ENCODE measurements at places on chromosomes 1 and 21.

- no peak for DNase-seq
Measured at GRCh38 chr1:5551274-5551975, 440.8 kb downstream of the NPHP4 start.

DNA sequence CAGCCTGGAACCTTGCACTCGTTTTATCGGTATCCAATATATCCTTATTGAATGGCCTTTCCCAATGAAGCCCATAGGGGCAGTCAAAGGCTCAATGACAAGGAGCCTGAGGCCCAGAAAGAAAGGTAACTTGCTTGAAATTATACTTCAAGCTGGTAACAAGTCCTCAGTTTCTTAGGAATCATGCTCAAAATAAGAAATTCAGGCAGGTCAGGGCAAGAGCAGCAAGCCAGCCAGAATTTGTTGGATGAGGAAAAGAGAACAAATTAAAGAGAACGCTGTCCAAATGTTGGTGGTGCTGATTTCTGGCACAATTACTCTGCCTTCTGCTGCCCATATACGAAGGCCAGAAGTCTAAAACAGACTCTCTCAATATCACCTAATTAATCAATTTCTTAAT is 77.6 kb downstream of the DDX20 start:
- DNase-seq = no peak

- no peak for DNase-seq
Measured at GRCh38 chr1:166925810-166926478, 49.4 kb downstream of the ILDR2 start.

GRCh38 chr1:111448482-111448917 is 556 bp downstream of the WDR77 start:
- DNase-seq = no peak

DNA sequence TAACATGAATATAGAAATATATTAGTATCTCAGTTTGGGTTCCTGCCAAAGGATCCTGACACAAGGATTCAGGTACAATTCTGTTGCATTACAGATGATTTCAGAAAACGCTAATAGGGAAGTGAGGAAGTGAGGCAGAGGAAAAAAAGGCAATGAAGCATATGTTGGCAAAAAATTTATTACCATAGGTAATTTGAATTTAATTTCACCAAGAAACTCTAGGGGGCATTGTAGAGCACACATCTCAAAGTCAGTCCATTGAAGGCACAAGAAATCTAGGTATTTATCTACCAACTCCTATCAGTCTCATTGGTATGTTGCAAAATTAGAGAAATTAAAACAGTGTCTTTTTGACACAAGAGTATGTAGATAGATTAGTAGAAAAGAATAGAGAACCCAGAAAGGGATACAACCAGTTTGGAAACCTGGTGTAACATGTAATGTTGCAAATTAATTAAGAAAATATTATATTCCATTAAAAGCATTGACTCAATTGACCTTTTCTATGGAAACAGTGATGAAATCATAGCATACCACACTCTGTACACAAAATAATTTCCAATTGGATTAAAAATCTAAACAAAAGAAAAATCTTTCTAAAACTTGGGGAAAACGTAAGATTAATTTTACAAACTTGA is 104.9 kb upstream of the SNX7 start:
- no peak for DNase-seq

DNA sequence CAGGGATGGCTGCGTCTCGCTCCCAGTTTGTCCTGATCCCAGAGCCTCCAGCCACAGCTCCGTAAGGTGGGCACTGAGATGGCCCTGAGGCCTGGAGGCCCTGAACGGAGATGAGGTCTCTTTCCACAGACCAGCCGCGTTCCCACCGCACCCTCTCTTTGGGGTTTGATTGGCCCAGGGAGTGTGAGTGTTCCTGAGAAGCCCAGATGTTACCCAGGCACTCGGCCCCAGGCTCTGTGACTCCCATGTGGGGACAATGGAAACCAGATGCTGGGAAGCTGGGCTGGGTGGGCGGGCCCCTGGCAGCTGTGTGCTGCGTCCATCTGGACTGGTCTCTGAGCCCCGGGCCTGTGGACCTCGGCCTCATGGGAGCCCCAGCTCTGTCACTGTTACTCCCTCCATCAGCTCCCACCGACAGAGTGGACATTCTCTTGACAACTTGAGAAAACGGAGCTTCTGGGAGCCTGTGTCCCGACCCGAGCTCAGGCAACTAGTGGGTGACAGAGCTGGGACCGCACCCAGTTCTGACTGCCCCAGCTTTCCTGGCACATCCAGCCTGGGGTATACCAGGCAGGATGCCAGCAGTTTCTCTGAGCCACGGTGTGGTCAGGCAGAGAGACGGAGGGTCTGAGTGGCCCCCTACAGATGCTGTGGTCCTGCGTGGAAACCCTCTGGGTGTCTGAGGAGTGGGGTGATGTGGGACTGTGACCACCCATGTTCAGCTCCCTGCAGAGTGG is 9.8 kb upstream of the COL6A1 start:
- DNase-seq = peak; percentile 87

DNA sequence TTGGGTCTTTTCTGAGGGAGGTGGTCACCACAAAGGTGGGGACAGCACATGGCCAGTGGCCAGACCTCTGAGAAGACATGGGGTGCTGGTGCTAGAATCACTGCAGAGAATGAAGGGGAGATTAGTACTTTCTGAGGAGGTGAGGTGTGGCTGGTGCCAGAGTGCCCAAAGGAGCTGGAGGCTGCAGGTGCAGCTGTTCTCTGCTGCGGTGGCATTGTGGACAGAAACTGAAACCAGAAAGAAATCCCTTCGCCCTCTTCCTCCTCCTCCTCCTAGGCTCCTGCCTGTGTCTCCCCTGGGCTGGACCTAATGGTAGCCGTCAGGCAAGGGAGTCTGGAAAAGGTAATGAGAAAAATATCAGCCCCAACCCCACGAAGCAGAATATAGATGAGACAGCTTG is 261.7 kb downstream of the TM2D1 start:
- DNase-seq = no peak

DNA sequence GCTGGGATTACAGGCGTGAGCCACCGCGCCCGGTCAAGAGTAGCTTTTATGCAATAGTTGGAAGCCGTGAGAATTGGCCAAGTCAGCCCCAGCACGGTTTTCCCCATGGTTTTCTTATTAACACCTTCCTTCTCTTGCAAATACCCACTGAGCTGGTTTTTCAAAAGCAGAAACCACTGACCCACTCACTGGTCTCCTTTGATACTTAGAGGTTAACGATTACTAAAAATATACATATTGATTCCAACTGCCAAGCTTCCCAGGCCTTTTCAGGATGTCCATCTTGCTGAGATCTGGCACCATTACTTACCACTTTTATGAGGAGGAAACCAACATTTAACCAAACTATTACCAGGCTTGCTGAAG is 25.9 kb upstream of the TARDBP start:
- DNase-seq = no peak

- no peak for DNase-seq
Measured at GRCh38 chr21:42188663-42189062, 30.3 kb upstream of the ABCG1 start.

DNA sequence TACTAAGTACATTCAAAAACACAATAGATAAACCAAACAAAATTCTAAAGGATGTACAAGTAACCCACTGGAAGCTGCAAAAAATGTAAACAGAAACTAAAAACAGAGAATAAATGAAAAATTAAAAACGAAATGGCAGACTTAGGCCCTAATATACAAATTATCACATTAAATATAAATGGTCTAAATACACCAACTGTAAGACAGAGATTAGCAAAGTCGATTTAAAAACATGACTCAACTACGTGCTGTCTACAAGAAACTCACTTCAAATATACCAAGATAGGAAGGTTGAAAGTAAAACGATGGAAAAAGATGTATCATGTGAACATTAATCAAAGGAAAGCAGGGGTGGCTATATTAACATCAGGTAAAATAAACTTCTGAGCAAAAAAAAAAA is 23.1 kb downstream of the SLC19A1 start:
- no peak for DNase-seq

GRCh38 chr1:1435106-1435903 is at the start of gene VWA1:
Gene VWA1 (plus strand): TSS chr1:1435690. CDS start chr1:1435749, 59 bp downstream.
- DNase-seq = peak; percentile 87

- no peak for DNase-seq
Measured at GRCh38 chr21:10640446-10640845, 119.1 kb downstream of the TPTE start.

GRCh38 chr1:51915951-51916350 is 37.4 kb upstream of the NRDC start:
- no peak for DNase-seq

DNA sequence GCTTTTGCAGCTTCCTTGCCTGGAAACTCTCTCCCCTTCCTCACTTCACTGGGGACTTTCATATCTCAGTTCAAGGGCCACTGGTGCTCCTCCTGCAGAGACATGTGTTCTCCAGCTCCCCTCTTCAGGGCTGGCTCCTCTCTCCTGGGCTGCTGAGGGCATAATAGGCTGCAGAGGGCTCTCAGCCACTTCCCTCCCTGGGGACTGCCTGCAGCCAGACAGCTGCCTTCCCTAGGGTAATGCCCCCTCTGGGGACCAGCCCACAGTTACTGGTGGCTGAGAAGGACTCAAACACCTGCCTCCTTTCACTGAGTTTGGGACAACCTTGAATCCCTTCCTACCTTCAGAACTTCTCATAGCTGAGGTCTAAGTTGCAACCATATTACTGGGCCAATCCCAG is 104.8 kb upstream of the POU3F1 start:
- no peak for DNase-seq

- peak; percentile 52 for DNase-seq
Measured at GRCh38 chr1:165288350-165289120, 68.0 kb downstream of the LMX1A start.

GRCh38 chr1:67559222-67559700 is 125.7 kb upstream of the GADD45A start:
- peak; percentile 58 for DNase-seq

DNA sequence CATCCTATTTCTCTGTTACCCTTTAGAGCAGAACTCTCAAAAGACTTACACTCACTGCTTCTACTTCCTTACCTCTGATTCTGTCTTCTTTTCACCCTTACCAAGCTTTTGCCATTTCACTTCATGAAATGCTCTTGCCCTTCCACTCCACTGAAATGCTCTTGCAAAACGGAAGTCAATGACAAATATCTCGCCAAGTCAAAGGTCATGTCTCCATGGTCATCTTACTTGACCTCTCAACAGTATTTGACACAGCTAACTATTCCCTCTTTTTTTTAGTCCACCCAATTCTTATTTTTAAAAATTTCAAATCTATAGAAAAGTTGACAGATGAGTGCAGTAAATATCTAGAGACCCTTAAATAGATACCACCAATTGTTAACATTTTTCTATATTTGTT is 107.7 kb downstream of the OLFML2B start:
- DNase-seq = no peak

DNA sequence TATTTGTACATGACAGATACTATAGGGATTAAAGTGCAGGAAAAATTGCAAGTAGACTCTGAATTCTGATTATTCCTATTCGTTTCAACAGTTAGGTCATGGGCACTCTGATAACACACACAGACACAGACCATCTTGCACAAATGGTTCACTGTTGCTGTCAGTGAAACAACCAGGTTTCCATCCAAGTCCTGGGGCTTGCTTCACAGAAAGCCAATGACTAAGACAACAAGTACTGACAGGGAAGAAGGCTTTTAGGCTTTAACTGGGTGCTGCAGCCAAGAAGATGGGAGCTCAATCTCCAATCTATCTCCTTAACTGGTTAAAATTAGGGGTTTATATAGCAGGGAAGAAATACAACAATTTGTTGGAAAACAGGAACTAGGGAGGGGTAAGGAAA is 57.6 kb downstream of the RIMS3 start:
- DNase-seq = no peak

- no peak for DNase-seq
Measured at GRCh38 chr1:152599934-152600333, at the start of gene LCE3C. Gene LCE3C (plus strand): TSS chr1:152600234. CDS start chr1:152600732, 498 bp downstream.

DNA sequence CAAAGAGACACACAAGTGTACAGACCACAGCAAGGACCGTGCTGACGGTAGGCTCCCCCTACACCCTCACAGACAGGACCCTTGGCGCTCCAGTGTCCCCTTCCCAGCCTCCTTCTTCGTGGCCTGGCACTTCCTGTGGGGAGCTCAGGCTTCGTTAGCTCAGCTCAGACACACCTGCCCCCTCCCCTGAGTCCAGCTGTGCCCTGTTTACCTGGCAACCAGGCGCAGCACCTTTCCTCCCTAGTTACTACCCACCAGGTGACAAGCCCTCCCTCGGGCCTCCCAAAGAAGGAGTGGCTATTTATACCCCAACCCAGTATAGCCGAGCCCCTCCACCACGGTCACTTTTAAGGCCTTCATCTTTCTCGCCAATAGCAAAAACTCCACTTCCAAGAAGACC is 4.7 kb downstream of the CELF3 start:
- no peak for DNase-seq

GRCh38 chr1:145977016-145977415 is 12.5 kb downstream of the POLR3GL start:
- DNase-seq = no peak

DNA sequence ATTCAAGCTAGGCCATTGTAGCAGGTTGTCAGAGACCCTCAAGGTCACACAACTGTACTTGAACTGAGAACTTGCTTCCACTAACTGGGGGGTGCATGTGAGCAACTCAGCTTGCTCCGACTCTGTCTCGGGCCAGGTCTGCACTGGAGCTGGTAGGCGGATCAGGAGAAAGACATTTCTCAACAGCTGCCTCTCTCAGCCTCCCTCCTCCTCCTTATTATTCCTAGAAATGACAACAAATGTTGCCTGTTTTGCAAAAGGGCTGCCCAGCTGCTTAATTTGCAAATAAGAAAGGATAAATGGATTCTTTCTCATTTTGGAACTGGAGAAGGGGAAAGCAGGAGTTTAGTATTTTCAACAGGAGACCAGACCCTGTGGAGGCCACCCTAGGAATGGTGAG is 140.5 kb downstream of the RHOU start:
- no peak for DNase-seq

GRCh38 chr1:226003502-226004170 is 4.5 kb upstream of the SDE2 start:
- no peak for DNase-seq

DNA sequence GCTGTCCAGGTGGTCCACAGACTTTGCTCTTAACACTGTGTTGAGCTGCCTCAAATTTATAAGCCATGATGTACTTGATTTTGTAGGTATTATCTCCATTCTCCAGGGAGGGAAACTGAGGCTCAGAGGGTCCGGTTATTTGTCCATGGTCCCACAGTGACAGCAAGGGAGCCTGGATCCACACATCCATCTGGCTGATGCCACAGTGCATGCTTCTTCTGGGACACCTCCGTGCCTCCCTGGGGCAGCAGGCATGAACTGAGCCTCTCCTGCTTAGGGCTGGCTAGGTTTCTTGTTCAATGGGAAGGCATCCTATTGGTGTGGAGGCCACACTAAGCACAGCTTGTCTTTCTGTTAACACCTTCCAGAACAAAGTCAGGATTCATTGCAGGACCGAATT is 317.3 kb downstream of the AJAP1 start:
- no peak for DNase-seq

- DNase-seq = no peak
Measured at GRCh38 chr1:42318601-42319000, 16.4 kb downstream of the FOXJ3 start.

- DNase-seq = no peak
Measured at GRCh38 chr1:167922023-167922422, 8.1 kb upstream of the ADCY10 start.

Data from right forelimb (tissue), 1 donor.